ENCODE measurements at places on chromosomes 11 and 22.

DNA sequence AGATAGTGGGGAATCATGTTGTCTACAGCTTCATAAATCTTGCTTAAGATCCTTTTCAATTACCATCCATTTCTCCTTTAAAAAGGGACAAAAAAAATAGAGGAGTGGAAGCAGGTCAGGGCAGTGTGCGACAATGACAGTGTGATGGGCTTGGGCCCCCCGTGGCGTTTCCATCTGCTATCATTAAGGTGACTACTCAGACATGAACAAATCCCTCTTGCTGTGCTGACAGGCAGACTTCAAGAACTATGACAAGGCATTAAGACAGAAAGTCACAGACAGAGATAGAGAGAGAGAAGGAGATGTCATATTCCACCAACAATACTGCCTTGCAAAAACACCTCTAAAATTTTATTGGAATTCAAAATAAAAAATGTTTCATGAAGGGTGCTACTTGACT, 263.2 kb downstream of the DCDC1 start:
- DNase-seq = no peak

- DNase-seq = no peak
Measured at GRCh38 chr11:67167091-67167490, 48.0 kb downstream of the KDM2A start.

DNA sequence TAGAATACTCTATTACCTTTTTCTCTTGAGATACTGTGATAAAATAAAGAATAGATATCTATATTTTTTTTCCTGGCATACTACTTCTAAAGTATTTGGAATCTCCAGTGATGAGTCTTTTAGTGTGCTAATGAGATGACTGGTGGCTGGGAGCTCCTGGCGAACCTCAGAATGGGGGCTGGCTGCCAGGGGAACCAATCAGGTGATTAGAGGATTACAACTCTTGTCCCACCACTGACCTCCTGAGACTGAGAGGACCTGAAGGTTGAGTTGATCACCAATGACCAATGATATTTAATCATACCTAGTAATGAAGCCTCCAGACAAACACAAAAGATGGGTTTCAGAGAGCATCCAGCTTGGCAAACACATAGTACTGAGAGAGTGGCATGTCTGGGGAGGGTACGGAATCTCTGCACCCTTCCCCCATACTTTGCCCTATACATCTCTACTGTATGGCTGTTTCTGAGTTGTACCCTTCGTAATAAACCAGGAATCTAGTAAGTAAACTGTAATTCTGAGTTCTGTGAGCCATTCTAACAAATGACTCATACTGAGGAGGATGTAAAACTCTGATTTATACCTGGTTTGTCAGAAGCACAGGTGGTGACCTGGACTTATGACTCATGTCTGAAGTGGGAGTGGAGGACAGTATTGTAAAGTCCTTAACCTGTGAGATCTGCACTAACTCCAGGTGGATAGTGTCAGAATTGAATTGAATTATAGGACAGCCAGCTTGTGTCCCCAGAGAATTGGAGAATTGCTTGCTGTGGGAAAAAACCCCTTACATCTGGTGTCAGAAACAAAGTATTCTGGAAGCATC, 325.3 kb upstream of the LRRC4C start:
- DNase-seq = no peak

DNA sequence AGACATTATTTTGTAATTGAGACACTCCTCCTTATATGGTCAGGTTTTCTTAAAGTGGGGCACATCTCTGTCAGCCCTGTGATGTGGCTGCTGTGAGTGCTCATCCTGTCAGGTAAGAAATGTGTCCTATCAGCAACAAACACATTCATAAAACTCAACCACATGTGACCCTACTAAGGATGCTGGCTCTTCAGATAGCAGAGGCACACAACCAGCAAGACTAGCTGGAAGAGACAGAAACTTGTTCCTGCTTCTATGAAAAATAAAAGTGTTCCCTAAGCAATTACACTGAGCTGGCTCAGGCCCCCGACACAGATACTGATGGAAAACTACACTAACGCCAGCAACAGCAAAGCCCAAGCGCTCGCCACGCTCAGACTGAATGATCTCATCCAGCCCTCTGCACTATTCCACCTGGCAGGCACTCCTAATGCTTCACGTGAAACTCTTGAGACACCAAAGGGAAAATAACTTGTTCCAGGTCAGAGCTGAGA, 49.8 kb upstream of the CYP2D6 start:
- peak; percentile 70 for DNase-seq

DNA sequence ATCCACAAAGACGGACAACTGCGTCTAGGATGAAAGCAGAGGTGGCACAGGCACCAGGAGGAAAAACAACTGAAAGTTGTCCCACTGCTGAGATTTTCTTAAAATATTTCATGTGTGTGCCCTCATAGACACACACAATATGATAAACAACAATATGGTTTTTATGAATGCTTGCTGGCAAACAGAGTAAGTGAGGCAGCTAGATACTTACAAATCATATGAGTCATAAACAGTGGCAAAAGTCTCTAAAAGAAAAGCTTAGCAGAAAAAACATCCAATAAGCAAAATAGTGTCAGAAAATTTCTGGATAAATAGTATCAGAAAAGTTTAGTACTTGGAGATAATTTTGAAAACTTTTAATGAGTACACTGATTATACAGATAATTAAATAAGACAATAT, 101.2 kb upstream of the DDI1 start:
- DNase-seq = no peak

GRCh38 chr11:117595440-117595839, 201.6 kb downstream of the DSCAML1 start:
- no peak for DNase-seq

DNA sequence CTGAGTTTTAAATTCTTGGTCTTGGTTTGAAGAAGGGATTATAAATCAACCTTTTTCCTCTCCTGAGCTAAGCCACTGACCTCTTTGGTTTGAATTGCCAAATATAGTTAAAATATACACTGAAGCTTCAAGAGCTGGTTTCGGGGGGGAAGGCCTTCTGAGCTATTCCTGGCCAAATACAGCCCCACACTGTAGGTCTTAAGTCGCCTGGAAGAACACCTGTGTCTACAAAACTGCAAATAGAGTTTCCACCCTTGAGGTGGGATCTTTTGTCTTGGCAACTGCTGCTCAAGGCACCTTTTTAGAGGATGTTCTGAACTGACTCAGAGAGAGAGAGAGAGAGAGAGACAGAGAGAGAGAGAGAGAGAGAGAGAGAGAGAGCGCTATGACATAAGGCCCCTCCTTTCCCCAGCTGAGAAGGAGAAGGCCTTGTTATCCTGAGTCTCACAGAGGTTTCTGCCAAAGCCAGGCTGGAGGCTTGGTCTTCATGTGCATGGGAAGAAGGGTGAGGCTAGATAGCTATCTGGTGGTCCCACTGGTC, 5.5 kb downstream of the ADM start:
- DNase-seq = no peak

- DNase-seq = no peak
Measured at GRCh38 chr11:103736315-103737036, 300.0 kb upstream of the DDI1 start.

GRCh38 chr22:46458525-46458924, 78.9 kb downstream of the CELSR1 start:
- DNase-seq = no peak

GRCh38 chr11:125239585-125240560, 75.3 kb downstream of the PKNOX2 start:
- no peak for DNase-seq

- no peak for DNase-seq
Measured at GRCh38 chr11:132278801-132279574, 908.6 kb downstream of the NTM start.

- no peak for DNase-seq
Measured at GRCh38 chr11:134691985-134692384, 279.9 kb upstream of the B3GAT1 start.

DNA sequence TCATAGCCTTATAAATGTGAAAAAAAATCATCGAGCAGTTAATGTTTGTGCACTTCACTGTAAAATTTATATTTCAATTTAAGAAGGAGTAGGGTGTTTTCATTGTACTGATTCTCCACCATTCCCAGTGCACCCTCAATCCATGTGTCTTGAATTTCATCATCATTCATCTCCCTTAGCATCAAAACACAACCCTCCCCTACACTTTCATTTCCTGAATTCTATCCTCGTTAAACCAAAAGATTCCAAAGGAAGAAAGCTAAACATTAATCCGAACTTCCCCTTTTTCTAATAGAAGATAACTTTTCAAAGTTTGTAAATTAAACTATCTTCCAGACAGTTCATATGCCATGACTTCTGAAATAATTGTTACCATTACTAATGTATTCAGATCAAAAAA, 34.1 kb upstream of the OR8B8 start:
- DNase-seq = no peak

- no peak for DNase-seq
Measured at GRCh38 chr11:57407010-57407920, 16.8 kb upstream of the PRG2 start.

GRCh38 chr11:1858576-1858975, 5.7 kb downstream of the LSP1 start:
- DNase-seq = no peak

GRCh38 chr11:61787928-61788491, 4.4 kb downstream of the TMEM258 start:
- no peak for DNase-seq

- no peak for DNase-seq
Measured at GRCh38 chr11:70725739-70726138, 327.4 kb downstream of the CTTN start.

- DNase-seq = no peak
Measured at GRCh38 chr22:24501301-24502005, 6.3 kb downstream of the UPB1 start.

DNA sequence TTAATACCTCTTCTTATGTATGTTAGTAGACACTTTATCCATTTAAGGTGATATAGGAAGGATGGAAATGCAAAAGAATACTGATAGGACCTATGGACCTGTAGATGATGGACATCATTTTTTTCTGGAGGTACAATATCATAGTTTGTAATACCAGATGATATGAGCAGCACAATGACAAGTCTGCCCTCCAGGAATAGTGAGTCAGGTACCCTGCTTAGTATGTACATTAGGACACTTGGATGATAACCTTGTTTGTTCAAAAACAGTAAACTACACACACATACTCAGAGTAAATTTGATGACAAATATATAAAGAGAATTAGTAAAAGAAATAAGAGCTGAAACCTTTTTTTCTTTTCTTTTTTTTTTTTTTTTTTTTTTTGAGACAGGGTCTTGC, 58.7 kb upstream of the B3GNT6 start:
- DNase-seq = no peak

GRCh38 chr11:126501641-126502040, 146.2 kb downstream of the ST3GAL4 start:
- no peak for DNase-seq

- DNase-seq = no peak
Measured at GRCh38 chr11:42571131-42571877, 740.5 kb upstream of the API5 start.

GRCh38 chr22:28043266-28043665, 124.2 kb upstream of the PITPNB start:
- no peak for DNase-seq

DNA sequence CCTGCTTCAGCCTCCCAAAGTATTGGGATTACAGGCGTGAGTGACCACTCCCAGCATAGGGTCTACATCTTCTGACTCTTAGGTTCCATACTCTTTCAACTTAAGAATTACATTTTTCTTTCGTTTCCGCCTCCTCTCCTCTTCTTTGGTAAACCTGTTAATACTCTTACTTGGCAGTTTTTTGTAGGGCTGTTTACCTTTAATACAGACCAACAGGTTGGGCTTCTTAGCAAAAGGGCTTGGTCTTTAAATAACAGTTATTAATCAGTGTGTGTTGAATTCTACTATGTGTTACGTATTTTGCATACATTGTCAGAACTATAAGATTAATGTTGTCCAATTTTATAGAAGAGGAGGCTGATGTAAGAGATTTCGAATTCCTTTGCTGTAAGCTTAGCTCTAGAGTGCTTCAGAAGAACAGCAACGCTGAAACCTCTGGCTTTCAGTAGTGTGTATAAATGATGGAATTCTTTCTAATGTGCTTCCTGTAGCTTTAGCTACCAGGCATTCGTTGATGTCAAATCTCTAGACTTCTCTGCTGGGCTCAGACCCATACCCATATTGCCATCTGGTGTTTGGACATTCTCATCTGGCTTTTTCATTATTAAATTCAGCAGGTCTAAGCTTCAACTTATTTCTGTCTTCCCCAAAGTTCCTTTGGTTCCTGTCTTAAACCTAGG, 3.1 kb downstream of the FDX1 start:
- DNase-seq = peak; percentile 12

- DNase-seq = no peak
Measured at GRCh38 chr11:33157103-33158027, 3.9 kb downstream of the CSTF3 start.

DNA sequence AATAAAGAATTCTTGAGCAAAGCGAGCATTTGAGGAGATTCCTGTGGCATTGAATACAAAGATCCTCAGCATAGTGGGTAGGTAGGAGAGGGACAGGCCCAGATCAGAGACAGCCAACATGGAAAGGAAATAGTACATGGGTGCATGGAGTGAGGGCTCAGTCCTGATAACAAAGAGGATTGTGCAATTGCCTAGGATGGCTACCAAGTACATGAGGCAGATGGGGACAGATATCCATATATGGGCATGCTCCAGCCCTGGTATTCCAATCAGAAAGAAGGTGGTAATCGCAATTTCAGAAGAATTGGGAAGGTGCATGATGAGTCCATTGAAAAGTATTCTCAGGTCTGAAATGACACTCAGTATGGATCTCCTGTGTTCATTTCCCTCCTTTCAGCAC, 8.6 kb downstream of the OR51T1 start:
- DNase-seq = no peak

- DNase-seq = no peak
Measured at GRCh38 chr11:92859156-92859690, 110.2 kb upstream of the MTNR1B start.

- no peak for DNase-seq
Measured at GRCh38 chr11:68127714-68128681, 6.8 kb upstream of the CHKA start.

DNA sequence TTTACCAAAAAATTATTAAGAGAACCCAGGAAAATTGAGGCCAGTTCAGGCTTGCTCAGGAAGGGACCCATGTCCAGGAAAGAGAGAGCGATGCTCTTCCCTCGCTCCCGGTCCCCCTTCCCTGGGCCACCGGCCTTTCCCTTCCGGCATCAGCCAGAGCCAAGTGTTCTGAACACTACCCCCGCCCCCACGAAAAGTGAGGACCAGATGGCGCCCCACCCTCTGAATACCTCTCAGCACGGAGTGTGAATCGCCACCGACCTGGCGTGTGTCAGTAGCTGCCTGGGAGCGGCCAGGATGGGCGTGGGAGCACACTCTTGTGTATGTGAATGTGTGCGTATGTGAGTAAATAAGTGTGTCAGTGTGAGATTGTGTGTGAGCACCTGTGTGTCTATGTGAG, 20.2 kb downstream of the RPS6KA4 start:
- DNase-seq = no peak

DNA sequence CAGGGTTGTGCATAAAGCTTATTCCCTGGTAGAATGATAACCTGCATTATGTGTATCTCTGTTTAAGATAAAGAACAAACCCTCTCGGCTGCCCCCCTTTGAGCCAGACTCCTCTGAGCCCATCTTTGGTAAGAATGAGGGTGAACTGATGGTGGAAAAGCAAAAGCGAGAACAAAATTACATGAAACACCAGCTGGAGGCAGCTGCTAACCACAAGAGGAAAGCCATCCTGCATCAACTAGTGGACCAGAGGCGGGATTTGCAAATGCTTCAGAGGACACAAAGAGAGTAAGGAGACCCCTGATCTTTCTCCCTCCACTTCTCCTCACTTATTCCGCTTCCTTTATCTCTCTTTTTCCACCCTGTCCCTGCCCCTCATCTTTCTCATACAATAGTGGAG, 40.3 kb downstream of the CCDC81 start:
- DNase-seq = no peak
